ENCODE measurements at places on chromosomes 4 and X. TPM values are rescaled to one million over a fixed set of nuclear protein-coding genes. Genes with fewer than 3 reads are reported as not detected.

TEX13C gene
- polyA plus RNA-seq: not detected

TRPC5OS gene
- not detected for polyA plus RNA-seq

GRCh38 chrX:17409566-17410290 is 34.7 kb downstream of the NHS start:
- DNase-seq: peak; percentile 23

- DNase-seq: no peak
These were observed 41.0 kb upstream of the JADE1 start for GRCh38 chr4:128768373-128768996.

INPP4B gene
- polyA plus RNA-seq: 3.1 TPM

DNA sequence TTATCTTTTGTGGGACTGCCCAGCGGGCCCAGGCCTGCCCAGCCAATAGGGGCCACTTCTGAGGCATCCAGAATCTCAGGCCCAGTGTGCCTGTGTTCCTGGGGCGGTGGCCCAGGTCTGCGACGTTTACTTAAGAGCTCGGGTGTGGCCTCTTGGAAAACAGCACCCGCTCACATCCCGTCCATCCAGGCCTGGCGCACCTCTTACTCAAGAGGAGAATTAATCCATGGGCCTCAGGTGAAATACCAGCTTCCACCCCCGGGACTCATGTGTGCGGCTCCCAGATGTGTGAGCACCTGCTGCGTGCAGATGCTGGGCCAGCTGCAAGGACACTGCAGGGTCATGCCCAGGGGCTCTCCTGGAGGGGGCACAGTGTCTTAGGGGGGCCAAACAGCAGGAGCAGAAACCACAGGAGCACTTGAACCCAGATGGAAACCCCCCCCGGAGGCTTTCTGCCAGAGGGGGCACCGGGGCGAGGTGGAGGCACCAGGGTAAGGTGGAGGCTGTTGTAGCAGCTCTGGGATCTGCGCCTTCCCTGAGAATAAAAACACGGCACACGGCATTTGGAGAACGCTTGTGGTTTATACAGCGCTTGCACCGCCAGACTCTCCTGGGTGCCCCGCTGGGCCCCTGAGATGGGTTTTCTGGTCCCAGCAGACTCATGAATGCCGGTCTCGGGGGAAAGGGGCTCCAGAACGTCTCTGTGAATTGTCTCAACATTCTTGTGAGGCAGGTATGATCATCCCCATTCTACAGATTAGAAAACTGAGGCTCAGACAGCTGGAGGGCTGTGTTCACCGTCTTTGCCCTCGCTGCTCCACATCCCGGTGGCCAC is 2.8 kb downstream of the PSAPL1 start:
- DNase-seq: no peak

Data from lung (tissue), 17 donors.